ENCODE measurements at places on chromosomes 12 and 14. TPM values are rescaled to one million over a fixed set of nuclear protein-coding genes. Genes with fewer than 3 reads are reported as not detected.

TAS2R7 gene
- not detected for total RNA-seq

CELA1 gene
- total RNA-seq, result 0.53 TPM

GSKIP gene
- total RNA-seq, result 6.6 TPM

SERPINA9 gene
- total RNA-seq, result not detected

SCYL2 gene
- 48.7 TPM for total RNA-seq

TMEM30B gene
- total RNA-seq, result 1.0 TPM

CACNA1C gene
- total RNA-seq, result 0.08 TPM

SERPINA10 gene
- total RNA-seq, result not detected

WNT5B gene
- total RNA-seq, result not detected

RTL1 gene
- total RNA-seq, result not detected

CNOT2 gene
- total RNA-seq, result 173 TPM

GLIPR1L2 gene
- total RNA-seq, result 1.6 TPM

EID3 gene
- 13.0 TPM for total RNA-seq

RDH16 gene
- total RNA-seq, result 1.6 TPM

PTPN6 gene
- 279 TPM for total RNA-seq

RD3L gene
- not detected for total RNA-seq

PIWIL1 gene
- not detected for total RNA-seq

GUCY2C gene
- not detected for total RNA-seq

RPL41 gene
- 3,083 TPM for total RNA-seq

KRT85 gene
- total RNA-seq, result not detected

LALBA gene
- not detected for total RNA-seq

DBX2 gene
- not detected for total RNA-seq

ZNF10 gene
- total RNA-seq, result 27.9 TPM

CAPS2 gene
- total RNA-seq, result 9.5 TPM

MDGA2 gene
- not detected for total RNA-seq

FITM1 gene
- total RNA-seq, result 2.3 TPM

STON2 gene
- total RNA-seq, result 1.7 TPM

ARHGAP5 gene
- total RNA-seq, result 45.8 TPM

Data from natural killer cell (primary cell).